ENCODE measurements at places on chromosomes 11 and 22.

- DNase-seq = no peak
Observed at GRCh38 chr22:21709688-21710087, 25.9 kb downstream of the YPEL1 start.

DNA sequence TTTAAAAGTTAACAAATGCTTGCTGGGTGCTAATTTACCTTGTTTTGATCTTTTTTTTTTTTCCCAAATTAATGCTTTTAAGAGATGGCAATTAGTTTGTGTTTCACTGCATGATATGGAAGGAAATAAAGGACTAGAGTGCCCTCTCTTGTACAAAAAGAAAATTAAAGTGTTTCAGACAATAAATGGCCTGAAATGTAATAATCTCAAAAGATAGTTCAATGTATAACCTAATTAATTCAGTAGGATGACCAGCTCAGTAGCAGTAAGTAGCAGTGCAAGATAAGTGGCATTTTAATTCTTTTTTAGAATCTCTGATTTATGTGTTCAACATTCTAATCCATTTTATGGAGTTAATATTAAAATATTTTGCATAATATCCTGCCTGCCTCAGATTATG lies 39.9 kb upstream of the MYO18B start:
- DNase-seq = no peak

GRCh38 chr22:43008921-43009320 lies 6.0 kb downstream of the PACSIN2 start:
- no peak for DNase-seq

GRCh38 chr11:134762248-134763029 lies 350.4 kb upstream of the B3GAT1 start:
- DNase-seq = no peak

GRCh38 chr11:115493488-115493887 lies 10.7 kb downstream of the CADM1 start:
- DNase-seq = no peak

DNA sequence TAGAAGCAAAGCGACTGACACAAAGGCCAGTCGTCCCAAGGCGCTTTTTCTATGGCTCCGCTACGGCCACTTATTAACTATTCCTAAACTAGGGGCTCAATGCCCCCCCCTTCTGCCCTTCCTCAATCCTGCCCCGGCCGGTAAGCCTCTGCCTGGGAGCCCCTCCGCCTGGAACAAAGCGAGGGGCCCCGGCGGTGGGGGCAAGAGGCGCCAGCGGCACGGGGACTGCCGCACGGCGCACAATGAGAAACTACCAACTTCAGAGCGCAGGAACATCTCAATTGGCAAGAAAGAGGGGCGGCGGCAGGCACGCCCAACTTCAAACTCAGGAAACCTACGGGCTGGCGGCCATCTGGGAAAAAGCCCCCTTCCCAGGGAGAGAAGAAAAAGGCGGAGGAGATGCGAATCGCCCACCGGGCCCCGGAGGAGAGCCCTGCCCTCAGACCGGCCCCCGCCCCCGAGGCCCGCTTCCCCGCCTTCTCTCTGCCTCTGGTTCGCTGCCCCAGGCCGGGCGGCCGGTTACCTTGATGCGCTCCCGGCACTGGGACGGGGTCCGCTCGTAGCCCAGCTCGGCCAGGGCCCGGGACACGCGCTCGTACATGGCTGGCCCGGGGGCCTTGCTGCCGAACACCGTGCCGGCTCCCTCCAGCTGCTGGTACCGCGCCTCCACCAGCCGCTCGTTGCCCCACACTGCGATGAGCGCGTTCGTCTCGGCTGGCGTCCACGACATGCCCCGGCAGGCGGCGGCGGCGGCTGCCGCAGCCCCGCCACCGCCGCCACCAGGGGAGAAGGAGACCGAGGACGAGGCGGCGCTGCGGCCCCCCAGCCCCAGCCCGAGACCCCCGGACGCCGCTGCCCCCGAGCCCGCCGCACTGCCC lies 619 bp downstream of the MSANTD2 start:
- peak; percentile 16 for DNase-seq

- DNase-seq = no peak
Observed at GRCh38 chr11:8746331-8746974, 63.9 kb downstream of the RPL27A start.

- DNase-seq = no peak
Observed at GRCh38 chr11:27395556-27396258, 32.7 kb upstream of the CCDC34 start.

GRCh38 chr22:31923136-31923535 lies 21.2 kb upstream of the YWHAH start:
- DNase-seq = no peak

DNA sequence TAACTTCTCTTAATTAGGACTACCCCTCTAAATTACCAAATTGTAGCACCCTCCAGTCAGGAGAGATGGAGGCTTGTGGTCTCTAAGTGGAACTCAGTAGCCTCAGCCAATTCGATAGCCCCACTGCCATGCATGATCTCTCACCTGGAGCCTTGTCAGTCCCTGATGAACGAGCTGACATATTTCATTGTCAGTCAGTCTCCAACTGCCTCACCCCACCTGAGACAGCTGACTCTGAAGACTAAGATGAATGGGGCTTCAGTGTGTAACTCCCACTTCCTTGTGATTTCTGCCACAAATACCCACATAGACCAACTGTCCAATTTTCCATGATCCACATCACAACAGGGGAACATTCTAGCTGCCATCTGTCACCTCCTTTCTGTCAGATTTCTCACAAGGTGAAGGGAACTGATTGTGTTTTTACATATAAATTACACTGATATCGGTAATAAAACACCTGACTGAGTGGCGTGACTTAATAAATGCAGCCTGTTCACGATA lies 206.5 kb downstream of the FAM181B start:
- no peak for DNase-seq

- DNase-seq = no peak
Observed at GRCh38 chr22:39269095-39269790, 24.5 kb upstream of the PDGFB start.

- DNase-seq = no peak
Observed at GRCh38 chr11:101442936-101443521, 140.8 kb downstream of the TRPC6 start.

GRCh38 chr11:8283100-8283464 lies 19.4 kb upstream of the LMO1 start:
- DNase-seq = no peak

- DNase-seq = no peak
Observed at GRCh38 chr11:33110083-33110482, 51.2 kb downstream of the CSTF3 start.

- no peak for DNase-seq
Observed at GRCh38 chr11:61715867-61716266, 35.7 kb downstream of the DAGLA start.

- DNase-seq = no peak
Observed at GRCh38 chr11:31782257-31782656, 28.9 kb downstream of the PAX6 start.

DNA sequence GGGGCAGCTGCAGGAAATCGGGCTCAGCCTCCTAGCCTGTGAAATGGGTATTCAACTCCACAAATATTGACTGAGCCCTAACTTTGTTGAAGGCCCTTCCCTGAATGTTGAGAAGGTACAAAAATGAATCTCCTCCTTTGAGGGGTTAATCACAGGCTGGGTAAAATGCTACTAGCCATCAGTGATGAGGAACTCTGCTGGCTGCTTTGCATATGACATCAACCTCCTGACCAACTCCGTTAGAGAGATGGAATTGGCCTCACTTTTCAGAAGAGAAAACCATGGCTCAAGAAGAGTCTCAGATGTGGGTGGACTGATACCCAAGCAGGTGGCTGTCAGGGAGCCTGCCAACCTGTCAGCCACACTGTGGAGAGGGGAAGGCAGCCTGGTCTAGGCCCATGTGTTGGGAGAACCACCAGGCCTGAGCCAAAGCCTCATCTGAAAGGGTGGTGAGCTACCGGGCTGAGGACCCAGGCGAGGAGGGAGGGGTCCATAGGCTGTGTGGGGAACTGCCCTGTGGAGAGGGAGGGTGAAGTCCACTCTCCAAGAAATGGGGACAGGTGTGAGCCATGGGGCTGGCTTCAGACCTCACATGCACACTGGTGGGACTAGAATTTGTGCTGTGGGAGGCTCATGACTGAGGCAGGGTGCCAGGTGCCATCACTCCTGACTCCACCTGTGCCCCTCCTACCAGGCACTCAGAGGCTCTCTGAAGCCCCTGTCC lies 11.8 kb downstream of the CDCA5 start:
- DNase-seq = no peak

DNA sequence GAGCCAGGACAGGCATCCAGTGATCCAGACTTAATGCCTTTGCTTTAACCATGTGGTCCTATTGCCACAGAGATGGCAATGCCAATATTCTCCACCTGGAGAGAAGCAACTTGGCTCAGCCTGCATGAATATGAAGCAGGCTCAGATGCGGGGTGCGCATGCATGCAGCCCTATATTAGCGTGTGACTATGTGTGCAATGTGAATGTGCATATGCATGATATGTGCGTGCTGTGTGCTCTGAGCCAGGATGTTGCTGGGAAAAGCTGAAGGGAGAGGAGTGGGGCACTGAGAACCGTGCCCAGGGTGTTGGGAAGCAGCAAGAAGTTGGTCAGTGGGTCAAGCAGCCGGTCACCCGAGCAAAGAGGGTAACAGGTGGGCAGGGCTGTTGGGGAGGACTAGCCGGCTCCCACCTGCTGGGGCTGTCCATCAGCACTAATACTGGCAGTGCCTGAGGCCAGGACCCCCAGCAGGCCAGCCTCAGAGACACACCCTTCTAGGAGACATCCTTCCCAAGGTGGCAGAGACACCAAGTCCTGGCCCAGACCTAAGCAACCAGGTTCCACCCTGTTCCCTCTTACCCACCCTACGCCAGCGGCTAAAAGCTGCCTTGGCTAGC lies 24.8 kb upstream of the MYOD1 start:
- DNase-seq = no peak

DNA sequence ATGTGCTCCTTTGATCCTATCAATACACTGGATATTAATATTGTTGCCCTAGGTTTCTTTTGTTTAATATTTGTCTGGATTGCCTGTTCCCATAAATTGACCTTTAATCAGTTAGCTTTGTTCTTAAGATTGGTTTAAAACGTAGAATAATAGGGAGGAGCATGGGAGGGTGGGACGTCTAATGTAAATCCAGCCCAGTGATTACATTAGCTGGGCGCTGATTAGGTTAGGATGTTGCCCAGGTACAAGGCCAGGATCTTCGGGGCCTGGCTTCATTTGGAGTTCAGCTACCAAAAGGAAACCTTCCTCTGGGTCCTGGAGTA lies at the start of gene SRSF8:
Gene SRSF8, plus strand, starts transcription at position 204 of the 323 bp plus-strand sequence. CDS start 308 bp downstream, outside the sequence.
- DNase-seq = no peak

DNA sequence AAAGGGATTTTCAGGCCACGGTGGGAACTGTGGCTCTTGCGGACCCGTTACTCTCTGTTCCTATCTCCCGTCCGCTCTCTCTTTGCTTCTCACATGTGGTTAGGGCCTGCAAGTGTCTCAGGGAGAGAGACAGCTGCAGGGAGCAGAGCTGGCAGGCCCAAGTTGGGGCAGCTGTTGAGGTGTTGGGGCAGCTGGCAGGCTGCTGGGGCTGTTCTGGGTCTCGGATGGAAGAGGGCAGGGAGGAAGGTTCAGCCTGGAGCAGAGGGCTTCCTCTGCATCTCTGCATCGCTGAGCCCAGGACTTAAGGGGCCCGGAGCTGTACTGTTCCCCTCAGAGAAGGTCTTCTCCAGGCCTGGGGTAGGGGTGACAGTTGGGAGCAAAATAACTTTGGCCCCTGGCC lies 2.6 kb upstream of the CNIH2 start:
- no peak for DNase-seq

- DNase-seq = peak; percentile 55
Observed at GRCh38 chr22:41021061-41021612, 70.0 kb downstream of the RBX1 start.

GRCh38 chr22:23212061-23213021 lies 32.0 kb downstream of the BCR start:
- DNase-seq = no peak
